ENCODE measurements at places on chromosomes 6 and 20. TPM values are rescaled to one million over a fixed set of nuclear protein-coding genes. Genes with fewer than 3 reads are reported as not detected.

GRCh38 chr20:50215101-50215690 is 24.6 kb downstream of the CEBPB start:
- no peak for DNase-seq

Gene SLC22A16
- polyA plus RNA-seq, result 0.37 TPM

Gene NKX2-4
- polyA plus RNA-seq, result 0.61 TPM

DNA sequence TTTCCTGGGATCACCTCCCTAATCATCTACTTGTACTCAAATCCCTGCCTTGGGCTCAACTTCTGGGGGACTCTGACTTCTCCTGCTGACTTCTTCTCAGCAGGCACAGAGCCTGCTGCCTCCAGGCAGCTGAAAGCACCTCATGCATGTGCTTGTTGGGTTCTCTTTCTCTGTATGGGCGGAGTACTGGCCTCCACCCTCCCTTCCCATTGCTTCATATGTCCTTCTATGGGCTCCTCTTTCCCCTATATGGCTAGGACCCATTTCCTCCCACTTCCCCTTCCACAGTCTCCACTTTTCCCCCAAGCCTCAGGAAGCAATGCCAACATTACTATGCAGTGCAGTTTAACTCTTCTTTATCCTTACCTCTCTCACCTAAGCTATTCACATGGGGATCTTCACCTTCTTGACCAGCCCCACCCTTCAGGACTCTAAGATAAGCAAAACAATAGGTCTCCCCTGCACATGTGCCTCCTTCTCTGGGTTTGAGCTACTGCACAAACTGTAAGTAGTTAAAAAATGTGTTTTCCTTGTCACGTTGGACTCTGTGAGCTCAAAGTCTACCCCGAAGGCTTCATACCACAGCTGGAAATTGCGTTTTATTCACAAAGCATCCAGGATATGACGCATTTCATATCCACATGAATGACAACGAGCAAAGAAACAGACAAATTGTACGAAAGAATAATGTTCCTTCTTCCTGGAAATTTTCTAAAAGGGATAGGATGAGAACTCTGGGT is 93.7 kb downstream of the CDS2 start:
- no peak for DNase-seq

GRCh38 chr20:29742699-29743100 is 1514.8 kb upstream of the DEFB115 start:
- DNase-seq, result no peak

DNA sequence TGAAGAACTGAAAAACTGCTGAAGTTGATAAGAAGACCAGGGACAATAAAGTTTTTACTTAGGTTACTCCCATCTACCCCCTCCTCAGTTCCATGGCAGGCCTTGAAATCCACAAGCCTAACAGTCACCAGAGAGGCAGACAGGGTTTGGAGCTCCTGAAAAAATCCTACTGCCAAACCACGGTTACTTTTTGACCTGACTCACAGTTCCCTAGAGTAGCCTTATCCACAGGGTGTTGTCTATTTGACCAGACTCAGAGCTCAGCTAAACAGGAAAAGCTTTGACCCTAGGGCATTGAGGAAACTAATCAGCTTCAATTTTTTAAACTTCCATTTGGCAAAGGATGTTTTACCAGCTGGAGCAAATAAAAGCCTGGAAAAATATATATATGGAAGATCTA is 257.7 kb upstream of the NT5E start:
- DNase-seq, result no peak

- DNase-seq, result no peak
Observed at GRCh38 chr6:96211341-96211740, 195.6 kb downstream of the FUT9 start.

Gene SAMD5
- polyA plus RNA-seq, result 0.09 TPM

- DNase-seq, result no peak
Observed at GRCh38 chr20:59173938-59174491, 10.4 kb downstream of the ZNF831 start.

Gene MYL9
- polyA plus RNA-seq, result 100 TPM

DNA sequence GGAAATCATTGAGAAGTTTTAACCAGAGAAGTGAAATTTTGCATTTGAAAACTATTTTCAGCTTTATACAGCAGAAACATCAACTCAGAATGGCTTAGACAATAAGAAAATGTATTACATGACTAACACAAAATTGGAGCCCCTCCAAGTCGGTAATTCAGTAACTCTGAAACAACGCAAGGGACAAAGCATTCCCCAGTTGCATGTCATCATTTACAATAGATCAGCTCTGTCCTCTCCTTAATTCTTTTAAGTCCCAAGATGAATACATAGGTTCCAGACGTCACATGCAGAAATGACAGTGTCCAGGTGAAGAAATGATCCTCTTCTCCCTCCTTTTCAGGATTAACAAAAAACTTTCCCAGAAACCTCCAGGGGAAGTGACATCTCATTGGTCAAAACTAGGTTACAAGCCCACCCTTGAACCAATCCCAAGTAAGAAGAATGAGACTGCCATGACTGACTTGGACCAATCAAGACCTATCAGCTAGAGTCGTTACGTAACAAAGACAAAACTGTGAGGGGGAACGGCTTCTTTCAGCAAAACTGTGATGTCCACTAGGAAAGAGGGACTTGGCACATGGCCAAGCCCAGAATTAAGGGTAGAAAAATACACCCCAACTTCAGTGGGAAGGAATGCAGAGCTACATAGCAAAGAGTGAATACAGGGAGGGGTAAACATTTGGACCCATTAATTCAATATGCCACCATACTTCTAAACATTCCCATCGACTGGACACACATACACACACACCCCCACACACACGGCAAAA is 149.8 kb upstream of the PRND start:
- DNase-seq, result no peak

- peak; percentile 91 for DNase-seq
Observed at GRCh38 chr20:33731693-33732165, at the start of gene ZNF341. TSS of gene ZNF341 (plus strand) at chr20:33731996. CDS start at chr20:33732022, 26 bp downstream.

Gene ARID1B
- polyA plus RNA-seq, result 53.3 TPM

- DNase-seq, result no peak
Observed at GRCh38 chr6:108565893-108566292, 5.2 kb downstream of the FOXO3 start.

DNA sequence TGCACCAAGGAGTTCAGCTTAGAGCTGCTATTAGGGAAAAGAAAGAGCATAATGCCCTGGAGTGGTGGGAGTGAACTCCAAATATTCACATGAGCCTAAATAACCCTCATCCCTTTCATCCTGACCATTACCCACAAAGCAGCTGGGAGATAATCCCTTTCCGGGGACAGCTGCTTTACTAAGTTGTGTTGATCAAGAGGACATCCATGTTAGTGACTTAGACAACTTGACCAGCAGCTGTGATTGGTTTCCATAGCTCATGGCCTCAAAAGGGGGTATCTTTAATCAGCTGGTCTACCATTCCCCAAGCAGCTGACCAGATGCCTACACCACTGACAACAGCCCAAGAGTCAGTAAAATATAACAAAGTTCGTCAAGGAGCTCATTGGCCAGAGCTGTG is 75.8 kb upstream of the LY86 start:
- DNase-seq, result no peak

Gene GNMT
- 2.5 TPM for polyA plus RNA-seq

DNA sequence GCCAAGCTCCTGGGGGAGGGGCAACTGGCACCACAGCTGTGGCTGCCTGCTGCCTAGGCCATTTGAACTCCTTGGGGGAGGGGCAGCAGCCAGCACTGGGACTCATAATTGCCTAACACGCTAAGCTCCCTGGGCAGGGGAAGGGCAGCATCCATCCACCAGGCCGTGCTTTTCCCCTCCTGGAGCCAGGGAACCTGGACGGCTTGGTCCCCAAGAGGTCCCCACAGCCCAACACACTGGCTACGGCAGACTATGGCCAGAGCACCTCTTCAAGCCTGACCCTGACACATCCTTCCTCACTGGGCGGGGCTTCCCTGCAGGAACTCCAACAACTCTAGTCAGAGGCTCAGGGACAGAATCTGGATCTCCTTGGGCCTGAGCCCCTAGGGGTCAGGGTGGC is 269.4 kb downstream of the RNF144B start:
- no peak for DNase-seq

DNA sequence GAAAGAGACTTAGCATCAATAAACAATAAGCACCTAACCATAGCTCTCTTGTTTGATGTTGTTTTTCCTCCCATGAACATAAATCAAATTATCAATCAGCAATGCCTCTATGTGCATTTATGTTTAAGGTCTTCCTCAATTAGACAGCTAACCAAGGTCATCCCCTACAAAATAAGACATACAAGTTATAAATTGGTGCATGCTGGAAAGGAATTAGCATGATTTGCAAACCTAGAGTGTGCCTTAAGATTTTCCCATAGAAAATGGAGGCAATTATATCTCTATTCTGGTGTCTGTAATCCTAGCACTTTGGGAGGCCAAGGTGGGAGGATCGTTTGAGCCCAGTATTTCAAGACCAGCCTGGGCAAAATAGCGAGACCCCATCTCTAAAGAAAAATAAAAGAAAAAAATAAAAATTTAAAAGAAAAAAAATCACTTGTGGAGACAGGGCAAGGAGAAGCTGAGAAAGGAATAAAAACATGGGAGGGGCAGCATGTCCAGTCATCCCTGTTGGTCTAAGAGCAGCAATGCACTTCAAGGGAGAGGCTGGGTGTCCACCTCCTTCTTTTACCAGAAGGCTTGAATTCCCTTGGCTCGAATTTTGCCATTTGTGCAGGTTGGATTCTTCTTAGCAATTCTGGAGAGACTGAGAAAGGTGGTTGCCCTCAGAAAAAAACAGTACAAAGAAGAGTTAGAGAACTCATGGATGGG is 9.3 kb upstream of the SLPI start:
- DNase-seq, result no peak

Gene ARHGAP18
- polyA plus RNA-seq, result 4.3 TPM

DNA sequence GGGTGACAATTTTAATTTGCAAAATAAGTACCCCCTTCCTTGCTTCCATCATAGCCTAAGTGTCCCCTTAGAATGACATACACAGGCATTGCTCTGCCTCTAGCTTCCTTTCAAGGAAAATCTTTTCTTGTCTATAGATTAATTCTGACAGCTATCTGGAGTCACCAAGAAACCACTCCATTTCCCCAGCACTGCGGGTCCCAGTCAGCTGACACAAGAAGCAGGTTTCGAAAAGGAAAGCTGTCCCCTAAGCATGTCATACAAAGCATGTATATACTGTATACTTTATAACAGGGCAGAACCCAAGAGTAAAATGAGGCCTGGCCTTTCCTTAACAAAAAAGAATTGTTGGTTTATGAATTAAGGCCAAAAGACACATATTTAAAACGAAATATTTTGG is 273.5 kb downstream of the BTBD9 start:
- no peak for DNase-seq

Measured in GM23338 (cell line).